Femur (tissue), 1 donor: ENCODE measurements at places on chromosomes 5 and 9.
A peak's percentile ranks its signal among the peaks of the same experiment; 100 is the strongest.

GRCh38 chr5:58462623-58463230, 2.8 kb upstream of the PLK2 start:
- DNase-seq, result peak; percentile 43

DNA sequence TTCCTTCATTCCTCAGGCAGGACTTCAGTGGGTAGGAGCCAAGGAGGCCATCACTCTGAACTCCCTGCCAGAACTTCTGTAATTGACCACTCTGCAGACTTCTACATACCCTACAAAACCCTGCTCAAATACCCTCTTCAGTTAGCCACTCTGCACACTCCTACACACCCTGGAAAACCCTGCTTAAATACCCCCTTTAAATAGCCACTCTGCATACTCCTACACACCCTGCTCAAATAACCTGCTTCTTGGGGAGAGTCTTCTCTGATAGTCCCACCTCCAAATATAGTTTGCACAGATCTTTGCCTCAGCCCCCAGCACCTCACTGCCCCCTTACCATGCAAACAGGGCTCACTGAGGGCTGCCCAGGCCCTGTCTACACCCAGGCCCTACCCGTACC, 18.6 kb upstream of the CARD19 start:
- DNase-seq, result peak; percentile 3

GRCh38 chr5:66558560-66558959, 37.6 kb upstream of the MAST4 start:
- DNase-seq, result no peak

- no peak for DNase-seq
Observed at GRCh38 chr5:24585751-24586150, 59.0 kb downstream of the CDH10 start.

- DNase-seq, result no peak
Observed at GRCh38 chr9:115972362-115972761, 181.2 kb upstream of the PAPPA start.
